Transverse colon (tissue), 4 donors: ENCODE measurements at places on chromosomes 4 and X. TPM values are rescaled to one million over a fixed set of nuclear protein-coding genes. Genes with fewer than 3 reads are reported as not detected.

The VCX3B gene
- total RNA-seq, result not detected

DNA sequence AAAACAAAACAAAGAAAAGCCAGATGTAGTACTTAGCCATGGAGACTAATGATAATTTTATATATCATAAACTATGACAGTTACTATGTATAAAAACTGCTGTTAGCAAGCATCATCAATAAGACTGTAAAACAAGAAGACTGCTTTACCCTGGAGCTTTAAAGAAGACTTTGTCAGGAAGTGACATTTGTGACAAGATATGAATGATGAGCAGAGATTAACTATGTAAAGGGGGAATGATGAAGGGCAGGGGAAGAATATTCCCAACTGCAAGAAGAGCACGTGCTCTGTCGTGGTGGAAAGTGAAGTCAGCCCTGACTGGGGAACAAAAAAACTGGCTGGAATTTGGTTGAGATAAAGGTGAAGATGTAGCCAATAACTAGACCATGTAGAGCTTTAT is 617.1 kb upstream of the AMOT start:
- no peaks in the 10 kb centered on the region for H3K27me3 ChIP-seq
- H3K4me1 ChIP-seq, result no peaks in the 10 kb centered on the region
- H3K27ac ChIP-seq, result no peak overlapping the region
- H3K4me3 ChIP-seq, result no peak overlapping the region
- no peak for DNase-seq

GRCh38 chr4:150327262-150327780 is 249.1 kb downstream of the DCLK2 start:
- no peak overlapping the region for H3K27ac ChIP-seq
- no peaks in the 10 kb centered on the region for H3K27me3 ChIP-seq
- DNase-seq, result no peak
- H3K4me1 ChIP-seq, result no peaks in the 10 kb centered on the region
- H3K36me3 ChIP-seq, result no peaks in the 10 kb centered on the region

The GIMD1 gene
- not detected for total RNA-seq

DNA sequence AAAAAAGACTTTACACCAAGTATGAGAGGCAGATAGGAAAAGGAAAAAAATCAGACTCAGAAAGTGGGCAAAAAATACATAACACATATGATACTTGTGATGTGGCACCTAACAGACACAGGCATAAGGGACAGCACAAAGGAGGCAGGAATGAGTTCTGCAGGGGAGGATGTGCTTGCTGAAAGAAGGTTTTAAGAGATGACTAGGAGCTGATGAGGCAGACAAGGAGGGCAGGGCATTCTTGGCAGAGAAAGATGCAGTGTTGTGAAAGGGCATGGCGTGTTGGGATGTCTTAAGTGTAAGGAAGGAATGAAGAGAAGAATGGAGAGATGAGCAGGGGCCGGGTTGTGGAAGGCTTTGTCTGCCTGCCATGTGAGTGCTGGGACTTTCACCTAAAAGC is 49.7 kb upstream of the TMEM154 start:
- H3K27me3 ChIP-seq, result no peaks in the 10 kb centered on the region
- H3K27ac ChIP-seq, result no peak overlapping the region
- no peak overlapping the region for H3K4me3 ChIP-seq
- H3K36me3 ChIP-seq, result no peaks in the 10 kb centered on the region
- no peak for DNase-seq

The ERCC6L gene
- total RNA-seq, result 0.32 TPM

- peaks cover 5% of the 10 kb centered on the region for H3K27me3 ChIP-seq
- H3K4me1 ChIP-seq, result no peaks in the 10 kb centered on the region
- no peak overlapping the region for H3K27ac ChIP-seq
- no peak for DNase-seq
- H3K4me3 ChIP-seq, result no peak overlapping the region
Measured at GRCh38 chr4:2071252-2071911, 12.3 kb downstream of the NAT8L start.

DNA sequence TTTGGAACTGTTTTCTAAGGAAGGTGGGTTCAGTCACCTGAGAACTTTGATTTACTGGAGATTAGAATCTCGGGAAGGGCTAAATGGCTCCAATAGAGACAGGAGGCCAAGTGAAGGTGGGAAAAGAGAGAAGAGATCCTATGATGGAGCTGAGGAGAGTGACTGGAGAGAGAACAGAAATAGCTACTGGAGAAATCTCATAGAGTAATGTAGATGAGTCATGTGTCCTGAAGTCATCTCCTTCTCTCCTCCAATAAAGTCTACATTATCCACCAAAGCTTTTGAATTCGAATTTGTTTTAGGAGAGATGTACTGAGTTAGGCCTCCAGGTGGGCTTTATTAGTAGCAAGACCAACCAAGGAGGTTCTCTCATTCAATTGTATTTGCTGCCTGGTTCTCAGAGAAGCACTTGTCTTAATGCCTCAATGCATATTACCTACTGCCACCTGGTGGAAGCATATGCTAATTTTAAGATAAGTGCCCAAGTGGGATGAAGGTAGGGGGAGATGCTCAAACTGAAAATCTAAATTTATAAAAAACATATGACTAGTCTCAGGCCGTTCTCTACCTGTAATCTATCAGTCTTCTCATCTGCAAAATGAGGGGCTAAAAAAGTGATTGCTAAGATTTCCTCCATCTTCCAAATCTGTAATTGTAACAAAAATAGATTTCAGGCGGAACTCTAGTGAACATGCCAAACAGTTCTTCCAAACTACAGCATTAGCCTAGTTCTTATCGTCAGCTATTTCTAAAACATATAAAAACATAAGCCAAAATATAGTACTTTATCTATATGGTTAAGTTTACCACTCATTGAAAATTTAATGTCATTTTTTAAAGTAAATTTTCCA is 24.4 kb downstream of the TXK start:
- H3K36me3 ChIP-seq, result no peaks in the 10 kb centered on the region
- DNase-seq, result no peak
- H3K27ac ChIP-seq, result no peak overlapping the region
- H3K4me1 ChIP-seq, result no peaks in the 10 kb centered on the region

DNA sequence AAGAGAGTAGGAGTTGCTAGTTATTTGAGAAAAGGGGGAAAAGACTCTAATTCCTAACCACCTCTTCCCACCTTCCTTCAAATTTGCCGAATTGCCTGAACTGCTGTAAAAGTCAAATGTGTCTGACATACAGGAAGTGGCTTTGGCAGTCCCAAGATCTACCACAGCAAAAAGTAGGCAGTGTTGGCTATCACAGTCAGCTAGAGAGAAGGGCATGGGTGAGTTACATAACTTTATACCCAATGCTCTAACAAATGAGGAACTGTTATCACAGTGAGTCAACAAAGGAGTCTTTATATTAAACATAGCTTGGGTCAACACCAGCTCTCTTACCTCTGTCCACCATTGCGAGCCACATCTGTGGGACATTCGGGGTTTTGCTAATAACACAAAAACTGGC is 2.4 kb upstream of the MBNL3 start:
- H3K36me3 ChIP-seq, result no peaks in the 10 kb centered on the region
- peak; percentile 22 for DNase-seq
- H3K27me3 ChIP-seq, result no peaks in the 10 kb centered on the region

The TBX22 gene
- total RNA-seq, result not detected

DNA sequence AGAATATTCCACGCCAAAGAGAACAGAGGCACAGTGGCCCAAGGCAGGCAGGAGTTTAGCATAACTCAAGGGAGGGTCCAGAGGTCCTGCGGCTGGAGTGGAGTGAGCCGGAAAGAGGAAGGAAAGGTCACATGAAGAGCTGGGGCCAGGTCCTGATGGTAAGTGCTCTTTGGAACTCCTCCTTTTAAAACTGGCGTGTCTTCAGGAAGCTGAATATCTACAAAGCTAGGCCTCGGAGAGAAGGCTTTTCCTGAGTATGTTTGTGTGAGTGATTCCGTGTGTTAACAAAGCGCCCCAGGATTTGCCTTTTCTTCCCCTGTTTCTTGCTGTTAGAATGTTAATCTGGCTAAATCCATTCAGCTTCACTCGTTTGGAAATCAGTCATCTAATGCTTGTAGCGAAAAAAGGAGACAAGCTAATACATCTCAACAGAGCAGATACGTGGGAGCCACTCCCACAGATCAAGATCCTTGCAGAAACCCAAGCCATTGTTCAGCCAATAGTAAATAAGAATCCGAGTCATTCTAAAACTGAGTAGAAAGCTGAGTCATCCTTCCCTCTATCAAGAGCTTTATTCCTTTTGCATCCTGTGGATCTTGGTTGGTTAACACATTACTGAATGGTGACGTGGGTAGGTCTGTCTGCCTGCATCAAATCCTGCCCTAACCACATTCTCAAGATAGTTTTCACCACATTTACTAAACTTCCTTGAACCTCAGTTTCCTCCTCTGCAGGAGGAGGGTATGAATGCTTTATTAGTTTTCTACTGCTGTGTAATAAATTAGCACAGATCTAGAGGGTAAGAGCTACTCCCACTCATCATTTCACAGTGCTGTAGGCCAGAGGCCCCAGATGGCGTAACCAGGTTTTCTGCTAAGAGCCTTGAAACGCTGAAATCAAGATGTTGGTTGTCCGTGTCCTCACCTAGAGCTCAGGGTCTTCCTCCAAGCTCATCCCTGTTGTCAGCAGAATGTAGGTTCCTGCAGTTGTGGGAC is 43.2 kb upstream of the RBM47 start:
- H3K27ac ChIP-seq, result no peak overlapping the region
- DNase-seq, result no peak
- H3K4me1 ChIP-seq, result no peaks in the 10 kb centered on the region

GRCh38 chr4:1376391-1376840 is 29.4 kb downstream of the UVSSA start:
- no peaks in the 10 kb centered on the region for H3K27me3 ChIP-seq
- H3K4me3 ChIP-seq, result no peak overlapping the region
- DNase-seq, result no peak
- no peak overlapping the region for H3K27ac ChIP-seq
- no peaks in the 10 kb centered on the region for H3K36me3 ChIP-seq

DNA sequence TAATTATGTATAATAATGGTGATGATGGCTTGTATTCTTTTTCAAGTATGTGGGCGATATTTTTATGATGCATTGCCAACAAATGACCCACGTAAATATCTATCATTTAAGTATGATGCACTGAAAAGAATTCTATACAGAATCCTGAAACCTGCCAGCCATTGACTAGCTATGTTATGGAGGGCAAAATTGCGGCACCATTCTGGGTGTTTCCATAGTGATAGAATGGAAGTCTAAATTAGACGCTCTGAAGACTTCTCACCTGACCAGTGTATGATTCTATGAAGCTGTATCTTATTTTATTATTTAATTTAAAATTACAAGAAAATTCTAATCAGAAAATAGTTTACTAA is 677 bp upstream of the CENPC start:
- peaks cover 6% of the 10 kb centered on the region for H3K4me1 ChIP-seq
- DNase-seq, result no peak
- no peaks in the 10 kb centered on the region for H3K27me3 ChIP-seq

GRCh38 chrX:129772796-129773431 is 6.8 kb upstream of the SASH3 start:
- peaks cover 12% of the 10 kb centered on the region for H3K4me1 ChIP-seq
- H3K27ac ChIP-seq, result peak overlapping the region; percentile 57
- H3K27me3 ChIP-seq, result no peaks in the 10 kb centered on the region
- H3K36me3 ChIP-seq, result no peaks in the 10 kb centered on the region
- DNase-seq, result peak; percentile 82

DNA sequence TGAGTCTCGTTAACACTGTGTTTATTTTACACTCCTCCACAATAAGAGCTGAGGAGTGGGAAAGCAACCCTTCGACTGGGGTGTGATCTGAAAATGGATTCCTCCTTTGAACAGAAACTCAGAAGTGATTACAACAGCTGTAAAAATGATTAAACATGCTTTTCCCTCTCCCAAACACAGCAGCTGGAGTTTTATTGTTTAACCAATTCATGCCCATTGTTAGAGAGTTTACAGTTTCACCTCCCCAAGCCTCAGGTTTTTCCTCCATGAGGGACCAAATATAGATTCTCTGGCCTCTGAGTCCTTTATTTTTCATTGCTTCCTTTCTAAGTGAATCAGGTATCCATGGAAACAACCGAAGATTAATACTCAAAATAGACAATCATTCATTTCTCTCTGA is 263.0 kb upstream of the TAPT1 start:
- H3K4me1 ChIP-seq, result no peaks in the 10 kb centered on the region
- no peaks in the 10 kb centered on the region for H3K36me3 ChIP-seq
- no peak for DNase-seq
- H3K4me3 ChIP-seq, result no peak overlapping the region

The ZCCHC13 gene
- total RNA-seq, result not detected

DNA sequence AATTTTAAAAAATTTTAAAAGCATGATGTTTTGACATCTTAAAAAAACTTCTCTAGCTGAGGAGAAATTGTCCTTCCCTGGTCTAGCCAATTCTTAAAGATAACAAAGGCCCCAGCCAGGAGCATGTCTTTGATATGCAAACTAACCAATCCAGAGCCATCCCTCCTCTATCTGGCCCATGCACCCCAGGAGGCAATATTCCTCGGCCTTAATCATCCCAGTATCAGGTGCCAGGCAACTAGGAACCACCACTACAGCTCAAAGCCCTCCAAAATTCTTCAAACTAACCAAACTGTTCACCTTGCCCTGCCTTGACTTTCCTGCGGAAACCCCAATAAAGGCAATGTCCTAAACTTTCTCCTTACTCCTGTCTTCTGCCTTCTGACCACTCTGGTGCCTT is 97.8 kb upstream of the USP9X start:
- no peak overlapping the region for H3K27ac ChIP-seq
- no peaks in the 10 kb centered on the region for H3K4me1 ChIP-seq
- H3K36me3 ChIP-seq, result no peaks in the 10 kb centered on the region
- H3K27me3 ChIP-seq, result no peaks in the 10 kb centered on the region
- H3K4me3 ChIP-seq, result no peak overlapping the region

DNA sequence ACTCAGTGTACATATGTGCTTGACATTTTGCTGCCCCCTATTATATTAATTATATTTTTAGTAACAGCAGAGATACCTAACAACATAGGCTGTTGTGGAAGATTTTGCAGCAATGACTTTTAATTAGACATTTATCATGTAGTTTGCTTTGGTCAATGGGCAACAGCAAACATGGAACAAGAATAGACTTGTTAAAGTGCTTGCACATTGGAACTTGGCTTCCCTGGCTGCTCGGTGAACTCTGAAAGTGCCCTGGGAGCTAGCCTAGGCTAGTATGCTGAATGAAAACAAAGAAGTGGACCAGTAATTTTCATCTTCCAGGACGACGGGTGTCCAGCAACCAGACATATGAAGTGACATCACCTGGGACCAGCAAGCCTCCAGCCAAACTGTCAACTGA is 1157.1 kb downstream of the ARAP2 start:
- H3K27me3 ChIP-seq, result no peaks in the 10 kb centered on the region
- no peaks in the 10 kb centered on the region for H3K36me3 ChIP-seq
- H3K27ac ChIP-seq, result no peak overlapping the region
- DNase-seq, result no peak

The GPR143 gene
- not detected for total RNA-seq

The NAP1L3 gene
- total RNA-seq, result not detected
